Vagina (tissue), 2 donors: ENCODE measurements at places on chromosomes 3 and 15.

DNA sequence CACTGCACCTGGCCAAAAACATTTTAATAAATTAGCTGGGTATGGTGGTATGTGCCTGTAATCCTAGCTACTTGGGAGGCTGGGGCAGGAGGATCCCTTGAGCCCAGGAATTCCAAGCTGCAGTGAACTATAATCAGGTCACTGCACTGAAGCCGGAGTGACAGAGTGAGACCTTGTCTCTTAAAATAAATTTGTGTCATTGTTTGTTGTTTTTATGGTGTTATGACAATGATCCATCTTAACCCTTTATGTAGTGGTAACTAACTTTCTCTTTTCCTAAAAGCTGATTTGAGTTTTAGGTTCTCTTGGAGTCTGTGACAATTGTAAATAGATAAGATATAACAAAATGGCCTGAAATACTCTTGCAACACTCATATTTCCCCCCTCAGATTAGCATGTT lies 20.7 kb downstream of the FLNB start:
- no peak for DNase-seq

GRCh38 chr15:58227706-58228543 lies 89.7 kb downstream of the AQP9 start:
- DNase-seq: no peak

GRCh38 chr3:49173116-49173791 lies 1.9 kb downstream of the KLHDC8B start:
- no peak for DNase-seq

GRCh38 chr15:31461911-31462480 lies 135.4 kb downstream of the KLF13 start:
- DNase-seq: peak; percentile 56

- no peak for DNase-seq
Observed at GRCh38 chr15:65580287-65580686, 30.6 kb downstream of the INTS14 start.

DNA sequence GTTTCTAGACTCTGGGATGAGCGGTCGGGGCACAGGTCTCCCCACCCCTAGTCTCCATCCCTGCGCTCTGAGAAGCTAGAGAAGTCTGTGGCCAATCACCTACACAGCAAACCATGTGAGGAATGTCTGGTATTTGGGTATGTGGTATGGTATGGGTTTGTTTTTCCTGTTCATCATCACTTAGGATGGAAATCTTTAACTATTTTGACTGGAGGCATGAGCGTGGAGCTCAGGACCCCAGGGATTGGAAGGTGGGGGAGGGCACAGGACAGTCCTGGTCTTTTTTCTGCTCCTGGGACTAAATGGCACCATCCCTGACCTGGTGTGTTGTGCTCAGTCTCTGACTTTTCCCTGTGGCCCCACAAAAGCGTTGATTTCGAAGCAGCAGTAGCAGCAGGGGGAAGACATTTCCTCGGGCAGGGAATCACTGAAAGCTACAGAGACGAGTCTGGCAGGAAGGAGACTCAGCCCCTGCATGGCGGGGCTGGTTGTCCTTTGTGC lies 191.7 kb upstream of the TPM1 start:
- DNase-seq: no peak

GRCh38 chr3:155356594-155357370 lies 63.3 kb upstream of the STRIT1 start:
- DNase-seq: no peak

DNA sequence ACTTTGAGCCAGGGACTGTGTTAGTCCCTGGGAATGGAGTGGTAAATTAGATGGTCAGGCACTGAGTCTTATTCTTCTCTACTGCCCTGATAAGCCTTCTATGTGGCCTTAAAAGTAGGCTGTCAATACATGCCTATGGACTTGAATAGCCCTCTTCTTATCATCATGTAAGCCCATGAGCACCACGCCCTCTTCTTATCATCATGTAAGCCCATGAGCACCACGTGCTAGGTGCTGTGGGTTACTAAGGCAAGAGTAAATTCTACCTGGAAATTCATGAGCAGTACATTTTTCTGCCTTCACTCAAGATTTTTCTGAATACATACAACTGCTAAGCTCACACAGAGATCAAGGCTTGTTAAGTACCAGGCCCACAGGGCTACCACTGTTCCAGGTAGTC lies 68.5 kb downstream of the DHX30 start:
- DNase-seq: no peak

- no peak for DNase-seq
Observed at GRCh38 chr15:67829647-67830504, 4.6 kb downstream of the SKOR1 start.

DNA sequence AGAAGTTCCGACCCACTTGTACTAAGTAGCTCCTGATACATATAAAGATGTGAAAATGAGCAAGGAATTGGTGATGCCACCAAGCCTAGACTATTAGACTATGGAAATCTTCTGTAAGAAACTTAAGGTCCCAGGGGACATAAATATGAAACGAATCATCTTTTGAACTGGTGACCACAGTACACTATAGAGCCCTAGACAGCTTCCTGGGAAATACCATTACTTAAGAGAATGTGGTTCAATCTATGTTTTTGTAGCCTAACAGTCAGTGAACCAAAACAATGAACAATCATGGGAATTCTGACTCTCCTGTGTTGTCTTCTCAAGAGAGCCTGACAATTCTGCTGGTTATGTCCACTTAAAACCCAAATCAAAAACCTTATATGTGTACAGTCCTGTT lies 191.6 kb downstream of the GREM1 start:
- DNase-seq: no peak

- no peak for DNase-seq
Observed at GRCh38 chr3:159669766-159670165, 318.9 kb upstream of the IL12A start.

DNA sequence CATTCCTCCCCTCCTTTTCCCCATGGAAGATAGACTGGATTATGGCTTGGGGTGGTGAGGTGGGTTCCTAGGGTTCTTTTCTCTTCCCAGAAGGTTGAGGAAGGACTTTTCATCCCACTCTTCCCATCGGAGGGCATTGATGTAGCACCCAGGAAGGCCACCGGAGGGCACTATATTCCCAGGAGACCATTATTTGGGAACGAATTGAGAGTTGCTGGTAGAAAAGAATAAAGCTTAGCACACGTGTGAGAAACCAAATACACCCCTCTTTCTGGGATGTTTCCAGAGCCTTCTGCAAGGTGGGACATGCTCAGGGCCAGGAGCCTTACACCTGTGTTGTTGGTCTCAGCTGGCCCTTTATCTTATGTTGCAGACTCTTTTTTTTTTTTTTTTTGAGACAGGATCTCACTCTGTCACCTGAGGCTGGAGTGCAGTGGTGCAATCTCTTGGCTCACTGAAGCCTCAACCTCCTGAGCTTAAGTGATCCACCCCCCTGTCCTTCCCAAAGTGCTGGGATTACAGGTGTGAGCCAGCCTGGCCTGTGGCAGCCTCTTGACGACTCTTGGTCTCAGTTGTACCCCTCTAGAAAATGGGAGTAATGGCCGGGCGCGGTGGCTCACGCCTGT lies 6.3 kb upstream of the CDC25A start:
- no peak for DNase-seq

DNA sequence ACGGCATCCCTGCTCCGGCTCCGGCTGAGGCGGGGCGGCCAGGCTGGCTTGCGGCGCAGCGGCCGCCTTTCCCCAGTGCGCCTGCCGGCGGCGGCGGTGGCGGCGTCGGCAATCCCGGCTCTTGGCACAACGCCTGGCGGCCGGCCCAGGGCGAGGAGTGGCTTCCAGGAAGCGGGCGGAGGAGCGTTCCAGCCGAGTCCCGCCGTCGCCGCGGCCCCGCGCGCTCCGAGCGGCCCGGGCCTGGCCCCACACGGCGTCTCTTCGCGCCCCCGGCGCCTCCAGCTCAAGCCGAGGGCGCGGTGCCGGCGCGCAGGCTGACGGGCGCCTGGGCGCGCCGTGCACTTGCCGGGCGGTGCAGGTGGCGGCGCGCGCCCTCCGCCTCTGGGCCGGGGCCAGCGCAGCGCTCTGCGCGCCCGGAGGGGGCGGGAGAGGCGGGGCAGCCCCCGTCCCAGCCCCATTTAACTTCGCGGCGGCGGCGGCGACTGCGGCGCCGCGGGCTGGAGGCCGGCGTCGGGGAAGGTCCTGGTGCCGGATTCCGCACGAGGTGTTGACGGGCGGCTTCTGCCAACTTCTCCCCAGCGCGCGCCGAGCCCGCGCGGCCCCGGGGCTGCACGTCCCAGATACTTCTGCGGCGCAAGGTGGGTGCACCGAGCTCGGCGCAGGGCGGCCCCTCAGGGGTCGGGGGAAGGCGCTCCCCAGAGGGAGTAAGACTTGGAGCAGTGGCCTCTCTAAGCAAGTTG lies at the start of gene ADAMTSL3:
ADAMTSL3 (plus strand) TSS at position 485 of the 740 bp plus-strand sequence. CDS start 1,639 bp downstream, outside the sequence.
- DNase-seq: no peak

GRCh38 chr3:15385901-15386653 lies 41.3 kb downstream of the METTL6 start:
- no peak for DNase-seq

DNA sequence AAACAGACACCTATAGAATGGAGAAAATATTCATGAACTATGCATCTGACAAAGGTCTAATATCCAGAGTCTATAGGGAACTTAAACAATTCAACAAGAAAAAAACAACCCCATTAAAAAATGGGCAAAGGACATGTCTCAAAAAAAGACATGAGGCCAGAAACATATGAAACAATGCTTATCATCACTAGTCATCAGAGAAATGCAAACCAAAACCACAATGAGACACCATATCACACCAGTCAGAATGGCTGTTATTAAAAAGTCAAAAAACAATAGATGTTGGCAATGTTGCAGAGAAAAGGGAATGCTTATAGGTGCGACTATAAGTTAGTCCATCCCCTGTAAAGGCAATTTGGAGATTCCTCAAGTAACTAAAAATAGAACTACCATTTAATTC lies 11.4 kb upstream of the HDGFL3 start:
- no peak for DNase-seq

DNA sequence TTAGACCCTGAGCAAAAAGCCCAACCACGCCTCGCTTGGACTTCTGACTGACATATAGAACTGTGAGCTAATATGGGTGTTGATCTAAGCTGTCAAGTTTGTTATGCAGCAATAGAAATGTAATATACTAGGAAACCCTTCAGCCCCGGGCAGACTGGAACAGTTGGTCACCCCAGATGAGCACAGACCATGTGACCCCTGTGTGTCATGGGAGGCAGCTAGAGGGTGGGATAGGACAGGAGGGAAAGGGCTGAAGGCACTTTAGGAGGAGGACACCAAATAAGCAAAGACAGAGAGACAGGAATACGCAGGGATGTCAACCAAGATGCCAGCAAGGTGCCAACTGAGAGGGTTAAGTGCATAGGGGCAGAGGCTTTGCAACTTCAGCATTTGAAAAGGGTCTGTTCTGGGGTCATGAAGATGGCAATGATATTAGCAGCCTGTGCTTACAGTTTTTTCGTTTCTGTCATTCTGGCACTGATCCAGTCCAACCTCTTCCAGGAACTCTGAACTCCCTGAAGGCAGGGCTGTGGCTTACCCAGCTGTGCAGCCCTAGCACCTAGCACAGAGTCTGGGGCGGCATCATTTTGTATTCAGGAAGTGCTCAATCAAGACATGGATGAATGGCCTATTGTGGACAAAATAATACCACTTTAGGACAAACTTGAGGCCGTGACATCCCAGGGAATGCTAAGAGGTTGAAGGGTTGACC lies 51.4 kb downstream of the HES1 start:
- no peak for DNase-seq

GRCh38 chr3:171874251-171874681 lies 31.1 kb downstream of the TMEM212 start:
- no peak for DNase-seq

- no peak for DNase-seq
Observed at GRCh38 chr3:164458986-164459385, 619.3 kb downstream of the SI start.

DNA sequence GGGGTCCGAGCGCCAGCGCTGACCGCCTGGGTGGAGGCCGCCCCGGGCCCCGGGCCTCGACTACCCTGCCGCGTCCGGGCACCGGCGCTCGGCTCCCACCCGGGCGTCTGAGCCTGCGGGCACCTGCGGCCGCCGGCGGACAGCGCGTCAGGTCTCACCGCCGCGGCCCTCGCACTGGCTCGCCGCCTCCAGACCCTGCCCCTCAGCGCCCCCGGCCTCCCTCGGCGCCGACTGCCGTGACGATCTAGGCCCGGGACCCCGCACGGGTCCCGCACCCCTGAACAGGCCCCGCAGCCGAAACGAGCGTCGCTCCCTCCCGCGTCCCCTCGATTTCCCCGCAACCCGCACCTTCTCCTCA lies 297 bp downstream of the PRC1 start:
- no peak for DNase-seq

- DNase-seq: no peak
Observed at GRCh38 chr15:33150431-33150941, 44.0 kb downstream of the FMN1 start.

DNA sequence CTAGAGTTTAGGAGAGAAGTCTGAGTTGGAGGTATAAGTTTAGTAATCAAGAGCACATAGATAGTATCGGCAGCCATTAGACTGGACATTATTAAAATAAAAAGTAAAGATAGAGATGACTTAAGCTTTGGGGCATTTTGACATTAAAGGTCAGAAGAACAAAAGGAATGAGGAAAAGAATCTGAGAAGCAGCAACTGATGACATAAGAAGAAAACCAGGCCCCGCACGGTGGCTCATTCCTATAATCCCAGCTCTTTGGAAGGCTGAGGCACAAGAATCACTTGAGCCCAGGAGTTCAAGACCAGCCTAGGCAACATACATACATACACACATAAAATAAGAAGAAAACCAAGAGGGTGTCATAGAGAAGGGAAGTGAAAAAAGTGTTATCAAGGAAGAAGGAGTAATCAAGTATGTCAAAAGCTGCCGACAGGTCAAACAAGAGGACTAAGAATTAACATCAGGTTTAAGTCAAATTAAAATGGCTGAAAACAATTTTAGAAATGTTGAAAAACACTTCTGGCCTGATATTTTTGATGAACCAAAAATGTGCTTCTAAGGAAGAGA lies 38.9 kb downstream of the ACAP2 start:
- no peak for DNase-seq

DNA sequence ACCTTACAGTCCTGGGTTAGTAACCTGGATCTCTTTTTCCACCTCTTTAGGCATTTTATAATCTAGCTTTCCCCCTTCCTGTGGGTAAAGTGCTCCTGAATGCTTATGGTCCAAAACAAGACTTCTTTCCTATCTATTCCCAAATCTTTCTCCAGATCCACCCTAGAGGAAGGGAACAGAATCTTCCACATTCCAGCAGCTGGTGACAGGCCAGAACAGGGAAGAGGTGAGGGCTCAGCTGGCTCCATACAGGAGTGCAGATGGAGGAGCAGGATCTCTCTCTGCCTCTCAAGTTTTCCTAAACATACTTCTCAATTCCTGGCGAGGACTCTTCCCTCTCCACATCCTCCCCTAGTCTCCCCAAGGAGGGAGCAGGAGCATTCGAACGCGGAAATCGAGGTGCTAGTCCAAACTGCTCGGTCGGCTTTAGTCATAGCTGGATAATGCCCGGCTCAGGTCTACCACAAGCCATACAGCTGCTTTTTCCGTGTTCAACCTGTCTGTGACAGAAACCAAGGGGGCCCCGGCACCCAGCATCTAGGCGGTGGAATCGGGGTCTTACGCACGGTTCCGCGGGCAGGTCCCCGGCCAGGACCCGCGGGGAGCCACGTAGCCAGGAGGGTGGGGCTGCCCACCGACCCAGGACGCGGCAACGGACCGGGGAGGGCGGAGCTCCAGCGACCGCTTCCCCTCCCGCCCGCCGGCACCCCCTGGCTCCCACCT lies 4.0 kb downstream of the RASSF1 start:
- no peak for DNase-seq
